ENCODE measurements at places on chromosomes 12 and 14.

- peak; percentile 90 for DNase-seq
These were observed 126.1 kb upstream of the ARHGAP5 start for GRCh38 chr14:31950764-31951637.

DNA sequence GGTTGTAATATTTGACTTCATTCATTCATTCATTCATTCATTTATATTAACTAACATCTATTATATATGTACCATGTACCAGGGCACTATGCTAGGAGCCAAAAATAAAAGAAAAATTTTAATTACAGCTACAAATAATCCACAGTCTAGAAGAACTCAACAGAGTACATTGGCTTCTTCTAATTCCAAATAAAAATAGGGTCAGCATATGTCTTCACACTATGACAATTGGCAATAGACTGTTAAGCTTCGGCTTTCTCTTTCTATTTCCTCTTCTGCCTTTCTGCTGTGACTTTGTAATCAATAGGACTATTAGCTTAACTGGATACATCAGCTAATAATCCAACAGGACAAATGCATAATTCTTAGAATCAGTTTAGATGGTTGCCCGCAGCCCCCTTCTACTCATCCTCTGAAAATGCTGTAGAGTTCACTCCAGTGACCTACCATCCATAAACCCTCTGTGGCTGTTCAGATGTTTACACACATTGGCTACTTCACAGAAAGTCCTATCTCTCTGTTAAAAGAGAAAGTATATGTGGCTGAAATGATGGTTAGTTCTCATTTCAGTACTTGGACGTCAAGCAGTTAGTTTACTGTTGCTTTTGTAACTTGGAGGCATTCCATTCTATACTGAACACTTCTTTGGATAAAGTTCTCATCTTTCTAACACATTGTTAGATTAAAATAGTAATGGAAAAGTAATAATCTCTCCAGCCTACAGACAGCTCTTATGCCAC is 445.5 kb upstream of the GARIN6 start:
- no peak for DNase-seq

GRCh38 chr14:72582582-72582981 is 311.3 kb downstream of the DPF3 start:
- no peak for DNase-seq

- no peak for DNase-seq
These were observed 723 bp upstream of the LRP10 start for GRCh38 chr14:22870811-22871223.

DNA sequence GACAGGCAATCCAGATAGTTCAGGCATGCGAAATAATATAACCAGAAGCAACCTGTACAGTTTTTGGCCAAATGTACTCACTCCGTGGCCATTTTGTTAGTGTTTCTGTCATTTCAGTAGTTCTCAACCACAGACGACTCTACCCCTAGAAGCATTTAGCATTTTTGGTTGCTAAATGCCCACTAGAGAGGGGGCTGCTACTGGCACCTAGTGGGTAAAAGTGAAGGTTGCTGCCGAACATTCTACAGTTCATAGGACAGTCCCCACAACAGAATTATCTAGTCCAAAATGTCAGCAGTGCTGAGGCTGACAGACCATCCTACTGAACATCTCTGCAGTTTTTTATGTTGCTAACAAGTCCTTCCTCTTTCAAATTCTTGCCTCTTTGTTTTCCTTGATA is 107.4 kb downstream of the TSHR start:
- peak; percentile 3 for DNase-seq

DNA sequence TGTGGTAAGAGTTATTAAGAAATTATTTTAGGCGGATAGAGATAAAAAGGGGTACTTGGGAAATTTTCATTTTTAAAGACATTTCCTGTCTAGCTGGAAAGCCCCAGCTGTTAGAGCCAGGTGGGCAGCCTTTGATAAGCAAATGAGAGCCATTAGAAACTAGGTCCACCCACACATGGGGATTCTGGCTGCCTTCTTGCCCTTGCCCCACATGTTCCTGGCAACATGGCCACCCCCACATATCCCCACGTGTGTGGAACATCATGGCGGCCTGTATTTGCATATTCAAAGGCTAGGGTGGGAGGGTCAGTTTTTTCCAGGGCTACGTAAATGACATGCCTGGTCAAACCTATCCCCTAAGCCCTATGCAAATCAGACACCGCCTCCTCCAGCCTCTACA is 1382.1 kb downstream of the AACS start:
- DNase-seq, result no peak

DNA sequence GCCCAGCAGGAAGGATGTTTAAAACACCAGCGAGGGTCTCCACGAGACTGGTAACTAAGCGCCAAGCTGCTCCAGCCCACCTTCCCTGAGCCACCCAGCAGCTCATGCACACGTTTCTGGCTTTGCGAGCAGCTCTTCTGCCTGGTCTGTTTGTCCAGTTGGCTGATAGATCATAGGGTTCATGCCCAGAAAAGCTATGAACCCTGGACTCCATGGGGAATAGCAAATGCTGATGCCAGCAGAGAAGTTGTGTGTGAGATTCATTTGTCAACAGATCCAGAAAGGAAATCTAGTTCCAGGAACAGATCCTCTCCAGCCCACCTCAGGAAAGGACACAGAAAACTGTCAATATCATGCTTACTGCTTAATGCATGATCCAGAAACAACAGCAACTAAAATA is 28.2 kb upstream of the RIMBP2 start:
- DNase-seq, result no peak

GRCh38 chr12:57756406-57757341 is 1.8 kb downstream of the MARCHF9 start:
- DNase-seq, result no peak

GRCh38 chr12:111214401-111214800 is 154.5 kb downstream of the PHETA1 start:
- no peak for DNase-seq

DNA sequence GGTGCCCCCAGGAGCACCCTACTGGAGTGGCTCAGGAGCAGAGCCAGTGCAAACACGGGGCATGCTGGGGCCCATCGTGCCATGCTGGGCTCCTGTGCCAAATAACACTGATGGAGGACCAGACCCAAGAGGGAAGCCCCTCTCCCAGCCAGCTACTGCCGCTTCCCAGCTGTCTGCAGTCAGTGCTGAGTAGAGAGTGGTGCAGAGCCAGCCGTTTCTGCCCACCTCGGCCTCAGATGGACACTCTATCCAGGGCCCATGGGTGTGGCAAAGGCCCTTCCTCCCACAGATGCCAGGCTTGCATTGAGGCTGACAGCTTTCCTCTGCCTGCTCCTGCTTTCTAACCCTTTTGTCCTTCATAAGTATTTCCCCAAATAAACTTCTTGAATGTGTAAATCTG is 13.2 kb downstream of the CLBA1 start:
- DNase-seq, result no peak

- DNase-seq, result peak; percentile 55
These were observed 115.9 kb upstream of the TBX3 start for GRCh38 chr12:114799574-114800487.

DNA sequence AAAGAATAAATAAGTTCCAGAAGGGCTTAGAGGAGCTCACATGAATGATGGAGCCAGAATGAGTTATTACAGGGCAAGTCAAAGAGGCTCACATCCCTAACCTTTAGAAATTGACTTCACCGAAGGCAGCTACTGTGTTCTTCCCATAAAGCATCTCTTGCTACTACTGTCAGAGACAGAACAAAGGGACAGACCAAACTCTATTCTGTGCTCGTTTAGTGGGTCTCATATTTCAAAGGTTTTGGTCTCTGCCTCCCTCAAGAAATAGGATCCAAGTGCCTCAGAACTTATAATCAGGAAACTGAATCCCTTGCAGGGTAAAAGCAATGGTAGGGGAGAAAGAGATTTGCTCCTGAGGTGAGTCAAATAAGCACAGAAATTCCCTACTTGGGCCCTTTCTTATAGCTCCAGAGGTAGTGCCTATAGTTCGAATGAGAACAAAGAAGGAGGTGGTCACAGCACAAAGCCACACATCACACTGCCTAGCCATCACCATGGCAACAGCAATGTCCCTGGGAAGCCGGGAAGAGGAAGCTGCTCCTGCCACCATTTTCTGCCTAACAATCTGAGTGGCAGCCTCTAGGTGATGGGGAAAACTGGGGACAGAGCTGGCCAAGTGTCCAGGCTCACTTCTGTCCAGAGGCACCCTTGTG is 294.9 kb downstream of the FOXN3 start:
- peak; percentile 37 for DNase-seq

- DNase-seq, result no peak
These were observed 127.1 kb downstream of the SUDS3 start for GRCh38 chr12:118503476-118503875.

DNA sequence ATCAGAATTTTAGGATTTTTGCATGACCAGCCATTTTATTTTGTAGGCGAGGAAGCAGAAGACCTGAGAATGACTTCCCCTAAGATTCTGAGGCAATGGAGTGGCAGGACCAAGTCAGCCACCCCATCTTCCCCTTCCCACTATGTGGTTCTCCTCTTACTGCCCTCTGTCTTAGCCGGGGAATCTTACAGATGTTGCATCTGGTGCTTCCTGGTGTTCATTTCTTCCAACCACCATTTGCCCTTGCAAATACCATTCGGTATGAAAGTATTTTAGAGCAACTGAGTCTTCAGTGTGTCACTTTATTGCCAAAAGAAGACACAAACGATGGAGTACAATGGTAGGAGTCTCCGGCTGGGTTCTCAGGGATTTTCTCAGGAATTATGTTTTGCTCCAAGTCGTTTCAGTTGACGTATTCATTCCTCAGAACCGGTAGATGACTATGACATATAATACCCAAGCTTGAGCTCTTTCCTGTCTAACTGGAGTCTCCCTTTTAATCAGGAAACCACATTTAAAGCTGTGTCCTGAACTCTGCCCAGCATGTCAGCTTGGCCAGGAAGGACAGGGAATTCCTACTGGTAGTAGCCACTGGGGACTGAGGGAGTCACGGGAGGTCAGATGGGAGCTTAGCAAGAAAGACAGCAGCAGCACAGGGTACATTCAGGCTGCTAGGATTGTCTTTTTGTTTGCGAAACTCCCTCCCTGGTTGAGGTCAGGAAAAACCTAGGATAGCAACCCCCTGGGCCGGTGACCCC is 87.0 kb downstream of the SAMD4A start:
- DNase-seq, result no peak

GRCh38 chr12:47686645-47687240 is 19.1 kb downstream of the RPAP3 start:
- no peak for DNase-seq

DNA sequence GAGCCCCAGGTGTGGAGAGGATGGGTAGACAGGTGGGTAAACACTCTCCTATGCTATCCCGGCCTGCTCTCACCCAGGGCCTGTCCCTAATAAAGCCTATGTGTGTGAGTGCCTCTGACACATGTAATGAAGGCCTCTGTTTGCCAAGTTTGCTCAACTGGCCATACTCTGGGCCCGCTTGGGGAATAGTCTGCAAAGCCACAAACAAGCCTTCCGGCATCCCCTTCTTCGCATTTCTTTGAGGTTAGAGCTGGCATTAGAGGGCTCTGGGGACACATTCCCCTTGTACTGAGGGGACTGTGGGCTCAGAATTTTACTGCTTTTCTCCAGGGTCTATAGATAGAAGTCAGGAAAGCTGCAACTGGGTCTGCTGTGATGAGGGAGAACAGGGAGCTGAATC is 240.5 kb downstream of the C12orf75 start:
- DNase-seq, result peak; percentile 53

- no peak for DNase-seq
These were observed at the start of gene ANHX for GRCh38 chr12:133235401-133236112. TSS of gene ANHX (minus strand) at chr12:133235877. CDS start at chr12:133234356, 1,521 bp downstream.

GRCh38 chr12:54526812-54527630 is 22.4 kb upstream of the PDE1B start:
- DNase-seq, result no peak

- no peak for DNase-seq
These were observed 41.9 kb upstream of the PLEKHG6 start for GRCh38 chr12:6268484-6269157.

GRCh38 chr14:101082436-101083384 is 179.2 kb upstream of the RTL1 start:
- no peak for DNase-seq

- no peak for DNase-seq
These were observed 39.6 kb downstream of the DAD1 start for GRCh38 chr14:22549324-22549962.

DNA sequence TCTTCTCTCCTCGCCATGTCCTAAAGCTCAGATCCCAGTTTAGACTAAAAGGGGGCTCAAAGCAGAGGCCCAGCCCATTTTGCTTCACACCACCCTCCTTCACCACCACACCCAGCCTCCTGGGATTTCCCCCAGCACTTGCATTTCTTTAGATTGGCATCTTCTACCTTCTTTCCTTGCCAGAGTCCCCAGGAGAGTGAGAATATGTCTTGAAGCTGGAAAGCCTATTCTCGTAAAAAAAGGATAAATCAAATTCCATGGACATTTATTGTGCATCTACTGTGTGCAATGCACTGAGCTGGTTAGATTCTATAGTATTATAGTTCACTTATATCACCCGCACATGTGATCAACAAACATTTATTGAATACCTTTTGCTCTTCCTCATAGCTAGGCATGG is 10.2 kb downstream of the FBXW8 start:
- no peak for DNase-seq

DNA sequence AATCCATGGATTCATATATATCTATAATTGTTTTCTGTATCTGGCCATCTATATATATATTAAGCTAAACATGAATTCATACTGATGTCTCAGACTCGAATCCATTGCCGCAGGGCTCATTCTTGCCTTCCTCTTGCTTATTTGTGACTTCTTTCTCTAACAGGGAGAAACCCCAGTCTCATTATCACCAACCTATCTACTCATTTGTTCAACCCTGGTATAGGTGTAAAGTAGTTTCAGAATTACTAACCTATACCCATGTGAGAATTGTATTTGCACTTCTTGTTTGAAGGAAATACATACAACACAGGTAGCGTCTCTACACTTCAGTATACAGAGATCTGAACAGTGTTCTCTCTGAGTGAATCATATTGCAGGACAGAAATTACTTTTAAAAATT is 77.7 kb downstream of the PTPN11 start:
- no peak for DNase-seq

DNA sequence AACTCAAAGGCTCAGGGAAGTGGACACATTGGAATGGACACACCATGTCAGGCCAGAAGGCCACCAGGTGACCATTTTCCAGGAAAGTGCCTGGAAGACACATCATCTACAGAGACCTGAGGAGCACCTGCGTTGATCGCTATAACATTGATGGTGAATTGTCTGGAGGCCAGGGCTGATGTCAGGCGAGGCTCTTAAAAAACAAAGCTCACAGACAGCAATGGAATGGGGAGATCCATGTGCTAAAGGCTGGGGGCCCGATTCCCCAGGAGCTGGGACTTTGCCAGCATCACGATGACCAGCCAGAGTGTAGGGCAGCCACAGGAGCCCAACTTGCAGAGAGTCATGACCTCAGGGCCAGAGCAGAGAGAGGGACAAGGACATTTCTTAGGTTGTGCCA is 30.3 kb downstream of the DIO3 start:
- DNase-seq, result no peak

- DNase-seq, result no peak
These were observed 769 bp upstream of the ZNF740 start for GRCh38 chr12:53179687-53180219.

GRCh38 chr12:118136559-118137003 is 657 bp downstream of the PEBP1 start:
- no peak for DNase-seq

- no peak for DNase-seq
These were observed 83.2 kb downstream of the HMGA2 start for GRCh38 chr12:65907513-65907912.

Data from DMS153 (cell line).